ENCODE measurements at places on chromosomes 5 and 9.

DNA sequence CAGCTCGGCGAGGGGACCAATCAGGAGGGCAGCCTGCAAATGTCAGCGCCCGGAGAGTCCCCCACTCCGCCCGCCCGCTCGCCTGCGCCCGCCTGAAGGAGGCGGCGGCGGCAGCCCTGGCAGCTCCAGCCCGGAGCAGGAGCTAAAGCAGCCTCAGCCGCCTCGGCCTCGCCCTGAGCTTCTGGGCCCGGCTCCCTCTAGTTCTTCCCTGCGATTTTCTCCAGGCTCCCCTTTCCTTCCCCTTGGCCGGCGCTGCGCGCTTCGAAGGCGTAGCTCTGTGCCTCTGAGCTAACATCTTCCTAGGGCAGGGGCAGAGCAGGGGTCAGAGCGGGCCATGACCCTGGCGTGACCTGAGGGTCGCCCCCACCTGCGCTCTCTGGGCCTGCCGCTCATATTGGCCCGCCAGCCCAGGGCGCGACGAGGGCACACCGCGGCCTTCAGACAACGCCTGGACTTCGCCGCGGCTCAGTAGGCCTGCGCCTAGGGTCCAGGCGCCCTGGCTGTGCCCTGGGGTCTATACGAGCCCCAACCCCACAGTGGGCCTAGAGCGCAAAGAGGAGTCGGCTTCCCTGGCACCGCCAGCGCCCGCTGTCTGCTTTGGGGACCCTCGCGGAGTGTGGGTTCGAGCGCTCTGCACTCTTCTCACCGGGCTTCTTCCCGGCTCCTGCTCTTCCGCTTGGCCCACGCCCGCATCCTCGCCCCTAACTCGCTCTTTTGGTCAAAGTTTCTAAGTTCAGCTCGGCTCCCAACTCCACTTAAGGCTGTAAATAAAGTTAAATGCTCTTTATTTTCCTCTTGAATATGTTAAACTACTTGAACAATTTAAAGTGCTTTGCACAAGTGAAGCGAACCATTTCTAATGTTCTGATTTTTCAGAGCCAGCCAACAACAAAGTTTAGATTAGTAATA, 504 bp upstream of the OTP start:
- DNase-seq: no peak

GRCh38 chr5:10387690-10388089, 34.2 kb downstream of the MARCHF6 start:
- DNase-seq: peak; percentile 68

- peak; percentile 64 for DNase-seq
Measured at GRCh38 chr9:22238809-22239684, 207.6 kb upstream of the DMRTA1 start.

GRCh38 chr9:136527131-136527530, 18.7 kb downstream of the NOTCH1 start:
- DNase-seq: no peak

DNA sequence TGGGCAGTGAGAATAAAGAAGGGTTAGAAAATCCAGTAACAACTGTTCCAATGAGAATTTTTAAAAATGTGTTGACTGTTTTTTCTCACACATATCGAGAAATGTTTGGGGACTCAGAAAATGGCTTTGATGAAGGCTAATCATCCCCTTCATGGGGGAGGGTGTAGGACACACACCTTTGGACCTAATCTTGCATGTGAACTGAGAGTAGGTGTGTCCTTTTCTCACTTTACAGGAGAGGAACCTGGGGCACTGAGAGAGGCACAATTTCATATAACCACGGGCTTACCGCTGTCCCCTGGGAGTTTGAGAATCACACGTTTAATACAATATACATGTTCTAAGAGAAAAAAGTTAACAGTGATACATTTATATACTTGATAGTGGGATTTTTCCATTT, 17.3 kb downstream of the FRRS1L start:
- DNase-seq: no peak

DNA sequence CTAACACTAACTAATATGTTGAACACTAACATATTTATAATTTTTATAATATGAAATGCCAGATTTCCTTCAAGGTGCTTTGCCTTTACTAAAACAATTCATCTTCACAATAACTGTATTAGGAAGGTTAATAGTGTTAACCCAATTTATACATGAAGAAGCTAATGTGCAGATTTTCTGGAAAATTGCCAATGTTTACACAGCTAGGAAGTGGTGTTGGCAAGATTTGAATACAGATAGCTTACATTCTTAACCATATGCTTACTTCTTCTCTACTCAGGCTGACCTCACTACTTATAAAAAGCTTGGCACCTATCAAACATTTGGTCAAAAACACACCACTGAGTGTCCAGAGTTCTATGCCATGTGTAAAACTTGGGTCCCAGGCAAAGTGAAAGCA, 445.4 kb upstream of the ITGA1 start:
- no peak for DNase-seq

DNA sequence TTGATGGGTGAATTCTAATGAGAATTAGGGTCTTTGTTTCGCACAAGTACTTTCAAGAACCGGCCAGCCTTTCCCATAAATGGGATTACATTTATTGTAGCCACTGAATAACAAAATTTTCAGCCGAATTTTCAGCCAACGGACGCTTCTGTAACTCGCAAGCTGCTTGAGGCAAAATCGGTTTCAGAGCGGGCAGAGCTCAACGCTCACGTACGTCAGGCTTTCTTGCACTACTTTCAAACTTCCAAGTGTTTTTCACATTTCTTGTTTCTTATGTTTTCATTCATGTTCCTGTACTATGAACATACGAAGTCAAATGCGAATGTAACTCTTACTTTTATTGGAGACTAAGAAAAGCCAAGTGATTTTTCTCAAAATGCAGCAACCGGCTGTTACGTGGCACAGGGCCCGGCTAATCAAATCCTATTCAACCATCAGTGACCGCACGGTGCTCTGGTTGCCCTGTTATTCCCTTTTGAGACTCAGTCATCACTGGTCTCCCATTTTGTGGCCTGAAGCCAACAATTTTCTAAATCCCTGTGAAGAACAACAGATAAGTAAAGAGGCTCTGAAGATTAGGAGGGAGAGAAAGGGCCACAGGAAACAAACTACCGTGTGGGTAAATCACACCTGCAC, 68.5 kb downstream of the SLC28A3 start:
- peak; percentile 10 for DNase-seq

GRCh38 chr5:151926188-151926587, 1.5 kb upstream of the GLRA1 start:
- DNase-seq: no peak

Measured in EH (cell line).